ENCODE measurements at places on chromosomes 7 and 10.

GRCh38 chr10:87850742-87851205 lies 12.6 kb downstream of the KLLN start:
- no peak for DNase-seq

GRCh38 chr7:39527296-39527695 lies 38.9 kb upstream of the YAE1 start:
- no peak for DNase-seq

DNA sequence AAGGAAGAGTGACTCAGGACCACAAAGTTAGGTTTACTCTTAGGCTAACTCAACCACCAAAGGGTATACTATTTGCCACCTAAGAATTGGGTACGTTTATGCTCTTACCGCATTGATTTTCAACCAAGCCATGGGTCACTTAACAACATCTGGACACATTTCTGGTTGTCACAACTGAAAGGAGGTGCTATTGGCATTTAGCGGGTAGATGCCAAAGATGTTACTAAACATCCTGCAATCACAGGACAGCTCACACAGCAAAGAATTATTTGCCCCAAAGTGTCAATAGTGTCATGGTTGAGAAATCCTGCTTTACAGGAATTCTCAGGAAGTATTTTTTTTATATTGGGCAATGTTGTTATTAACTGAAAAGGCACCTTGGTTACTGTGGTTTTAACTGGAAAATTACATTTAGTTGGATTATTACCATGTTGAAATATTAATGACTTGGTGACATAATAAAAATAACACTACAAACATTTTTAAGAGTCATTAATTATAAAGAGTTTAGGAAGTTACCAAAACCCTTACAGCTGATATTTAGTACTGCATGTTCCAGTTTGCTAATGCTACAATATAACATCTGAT lies 185.0 kb upstream of the TMEM196 start:
- no peak for DNase-seq

- no peak for DNase-seq
Measured at GRCh38 chr10:72013202-72013945, 49.2 kb downstream of the CHST3 start.

- no peak for DNase-seq
Measured at GRCh38 chr7:85186083-85186520, 754 bp downstream of the SEMA3D start.

DNA sequence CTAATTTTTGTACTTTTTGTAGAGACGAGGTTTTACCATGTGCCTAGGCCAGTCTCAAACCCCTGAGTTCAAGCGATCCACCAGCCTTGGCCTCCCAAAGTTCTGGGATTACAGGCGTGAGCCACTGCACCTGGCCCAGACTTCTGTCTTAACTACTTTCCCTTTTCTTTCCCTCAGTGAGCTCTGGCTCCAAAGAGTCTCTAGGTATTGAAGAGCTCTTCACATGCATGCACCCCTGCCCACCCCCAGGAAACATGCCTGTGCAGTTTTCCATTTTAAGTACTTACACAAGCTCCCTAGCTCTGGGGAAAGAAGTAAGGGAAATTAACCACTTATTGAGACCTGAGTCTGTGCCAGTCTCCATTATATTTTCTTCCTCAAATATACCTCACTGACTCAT lies 2.0 kb downstream of the MYOZ1 start:
- DNase-seq = no peak

GRCh38 chr10:101770331-101771215 lies 5.3 kb downstream of the FGF8 start:
- no peak for DNase-seq

- no peak for DNase-seq
Measured at GRCh38 chr10:119947300-119947699, 54.8 kb downstream of the SEC23IP start.

DNA sequence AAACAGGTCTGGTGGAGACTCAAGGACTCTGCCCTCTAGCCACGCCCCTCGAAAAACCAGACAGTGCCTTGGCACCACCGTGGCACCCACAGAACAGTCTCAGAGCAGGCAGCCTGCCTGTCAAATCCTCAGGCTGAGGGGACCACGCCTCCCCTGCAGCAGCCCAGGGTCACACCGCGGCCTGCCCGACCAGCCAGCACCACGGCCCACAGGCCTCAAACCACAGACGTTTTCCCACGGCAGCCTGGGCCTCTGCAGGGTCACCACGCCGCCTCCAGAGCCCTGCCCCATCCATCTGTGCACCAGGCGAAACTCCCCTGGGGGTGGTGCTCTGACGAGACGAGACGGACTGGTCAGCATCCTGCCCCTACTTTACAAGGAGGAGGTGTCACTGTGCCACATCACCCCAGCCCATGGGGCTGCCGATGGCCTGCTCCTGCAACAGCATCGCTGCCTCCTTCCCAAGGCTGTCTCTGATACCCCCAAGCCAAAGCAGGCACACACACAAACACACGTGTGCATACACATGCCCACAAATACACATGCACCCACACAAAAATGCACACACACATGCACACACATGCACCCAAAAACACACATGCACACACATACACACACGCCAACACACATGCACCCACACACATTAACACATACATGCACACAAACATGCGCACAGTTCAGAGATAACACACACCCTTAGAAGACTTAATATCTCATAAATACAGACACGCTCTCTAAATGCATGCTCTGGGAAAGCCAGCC lies 24.6 kb downstream of the PAPOLB start:
- no peak for DNase-seq

GRCh38 chr7:39624442-39624807 lies 1.1 kb downstream of the RALA start:
- no peak for DNase-seq

DNA sequence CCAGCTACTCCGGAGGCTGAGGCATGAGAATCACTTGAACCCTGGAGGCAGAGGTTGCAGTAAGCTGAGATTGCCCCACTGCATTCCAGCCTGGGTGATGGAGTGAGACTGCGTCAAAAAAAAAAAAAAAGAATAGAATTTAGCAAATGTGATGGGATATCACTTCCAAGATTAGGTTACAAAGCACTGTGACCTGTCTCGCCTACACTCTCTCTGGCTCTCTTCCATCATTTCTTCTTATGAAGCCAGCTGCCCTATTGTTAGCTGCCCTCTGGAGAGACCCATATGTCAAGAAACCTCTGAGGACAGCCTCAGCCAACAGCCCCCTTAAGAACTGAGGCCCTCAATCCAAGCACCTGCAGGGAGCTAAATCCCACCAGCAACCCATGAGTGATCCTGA lies 28.2 kb downstream of the ARHGAP21 start:
- no peak for DNase-seq

DNA sequence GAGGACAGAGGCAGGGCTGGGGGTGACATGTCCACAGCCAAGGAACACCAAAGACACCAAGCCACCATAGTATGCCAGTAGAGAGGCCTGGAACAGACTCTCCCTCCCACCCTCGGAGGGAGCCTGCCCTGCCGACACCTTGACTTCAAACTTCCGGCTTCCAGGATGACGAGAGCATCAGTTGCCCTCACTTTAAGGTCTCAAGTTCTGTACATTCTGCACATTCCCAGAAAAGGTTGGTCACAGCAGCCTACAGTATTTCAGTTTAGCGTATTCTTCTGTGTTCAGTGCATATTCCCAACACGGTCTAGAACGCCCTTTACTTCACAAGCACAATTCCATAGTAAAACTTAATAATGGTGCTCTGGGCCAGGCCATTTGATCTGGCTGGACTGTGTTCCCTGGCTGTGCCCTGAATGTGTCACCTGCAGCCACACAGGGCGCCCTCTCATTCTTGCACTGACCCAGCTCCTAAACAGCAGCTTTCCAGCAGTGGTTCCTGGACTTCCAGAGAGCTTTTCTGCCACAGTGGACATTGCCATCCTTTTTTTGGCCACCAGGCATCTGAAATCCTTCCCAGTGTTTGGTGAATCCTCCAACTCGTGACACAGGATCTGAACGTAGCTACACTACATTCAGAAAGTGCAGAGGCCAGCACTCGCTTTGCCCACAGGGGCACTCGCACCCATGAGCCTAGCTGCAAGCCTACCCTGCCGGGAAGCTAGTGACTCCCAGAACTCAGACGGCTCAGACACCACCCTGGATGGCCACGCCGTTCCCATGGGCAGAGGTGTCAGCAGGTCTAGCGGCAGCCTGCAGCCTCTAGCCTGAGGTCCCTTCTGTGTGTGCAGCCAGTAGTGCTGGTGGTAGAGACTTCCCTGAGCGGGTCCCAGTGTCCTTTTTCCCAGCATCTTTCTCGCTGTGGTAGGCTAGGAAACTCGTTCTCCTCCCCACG lies 36.4 kb upstream of the INSIG1 start:
- DNase-seq = no peak

GRCh38 chr10:93062514-93063143 lies 2.0 kb downstream of the CYP26C1 start:
- no peak for DNase-seq

DNA sequence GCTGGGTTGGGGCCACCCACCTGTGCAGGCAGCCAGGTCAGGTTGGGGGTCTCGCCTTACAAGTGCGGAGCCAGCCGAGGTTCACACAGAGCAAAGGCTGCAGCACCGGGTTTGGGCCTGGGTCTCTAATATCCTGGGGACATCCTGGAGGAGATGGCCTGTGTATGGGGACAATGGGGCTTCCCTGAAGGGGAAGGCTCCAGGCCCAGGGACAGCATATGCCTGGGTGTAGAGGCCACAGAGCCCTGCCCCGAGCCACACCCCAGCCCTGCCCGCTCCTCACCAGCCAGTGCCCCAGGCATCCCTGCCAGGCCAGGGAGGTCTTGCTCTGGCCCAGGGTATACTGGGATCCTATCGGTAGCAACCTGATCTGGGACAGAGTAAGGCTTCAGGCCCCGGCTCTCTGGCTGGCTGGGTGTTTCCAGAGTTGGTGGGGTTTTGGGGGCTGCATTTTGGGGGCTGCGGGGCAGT lies 9.1 kb downstream of the TTYH3 start:
- no peak for DNase-seq

DNA sequence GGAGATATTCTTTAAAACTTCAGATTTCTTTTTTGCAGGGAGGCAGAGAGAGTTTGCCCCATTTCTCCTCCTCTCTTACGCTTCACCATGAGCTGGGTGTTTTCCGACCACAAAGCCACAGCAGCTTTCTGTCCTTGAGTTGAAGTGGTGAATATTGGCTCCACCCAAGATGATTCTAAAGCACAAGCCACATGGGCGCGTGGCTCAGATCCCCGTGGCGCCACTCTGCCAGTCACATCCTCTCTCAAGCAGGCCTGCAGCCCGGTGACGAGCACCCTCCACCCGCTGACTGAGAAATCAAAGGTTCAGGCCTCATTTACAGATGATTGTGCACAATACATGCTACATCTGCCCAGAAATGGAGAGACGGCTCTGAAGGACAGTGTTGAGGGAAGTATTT lies 27.6 kb upstream of the RNF32 start:
- no peak for DNase-seq

- no peak for DNase-seq
Measured at GRCh38 chr7:127089146-127089545, 163.6 kb downstream of the GRM8 start.

- no peak for DNase-seq
Measured at GRCh38 chr10:75186310-75186709, 24.3 kb upstream of the VDAC2 start.

GRCh38 chr10:93867525-93867924 lies 26.3 kb upstream of the SLC35G1 start:
- no peak for DNase-seq

DNA sequence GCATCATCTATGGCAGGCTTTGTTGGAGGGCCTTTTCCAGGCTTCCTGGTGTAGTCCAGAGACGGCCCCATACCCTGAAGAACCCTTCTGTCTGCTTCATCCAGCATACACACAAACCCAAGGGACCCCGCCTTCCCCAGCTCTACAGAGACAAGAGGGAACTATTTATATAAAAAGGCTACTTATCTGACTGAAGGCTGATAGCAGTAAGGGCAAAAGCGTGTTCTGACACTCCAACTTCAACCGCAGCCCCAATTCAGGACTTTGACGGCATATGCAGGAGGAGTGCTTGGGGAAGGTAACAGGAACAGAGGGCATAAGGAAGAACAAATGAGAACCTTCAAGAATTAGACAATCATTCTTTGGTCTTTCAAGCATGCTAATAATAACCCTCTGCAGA lies 21.0 kb downstream of the GNA12 start:
- DNase-seq = no peak

GRCh38 chr7:50662041-50662694 lies 97.0 kb upstream of the DDC start:
- DNase-seq = no peak

GRCh38 chr7:1062296-1063294 lies 18.2 kb downstream of the GPR146 start:
- no peak for DNase-seq

DNA sequence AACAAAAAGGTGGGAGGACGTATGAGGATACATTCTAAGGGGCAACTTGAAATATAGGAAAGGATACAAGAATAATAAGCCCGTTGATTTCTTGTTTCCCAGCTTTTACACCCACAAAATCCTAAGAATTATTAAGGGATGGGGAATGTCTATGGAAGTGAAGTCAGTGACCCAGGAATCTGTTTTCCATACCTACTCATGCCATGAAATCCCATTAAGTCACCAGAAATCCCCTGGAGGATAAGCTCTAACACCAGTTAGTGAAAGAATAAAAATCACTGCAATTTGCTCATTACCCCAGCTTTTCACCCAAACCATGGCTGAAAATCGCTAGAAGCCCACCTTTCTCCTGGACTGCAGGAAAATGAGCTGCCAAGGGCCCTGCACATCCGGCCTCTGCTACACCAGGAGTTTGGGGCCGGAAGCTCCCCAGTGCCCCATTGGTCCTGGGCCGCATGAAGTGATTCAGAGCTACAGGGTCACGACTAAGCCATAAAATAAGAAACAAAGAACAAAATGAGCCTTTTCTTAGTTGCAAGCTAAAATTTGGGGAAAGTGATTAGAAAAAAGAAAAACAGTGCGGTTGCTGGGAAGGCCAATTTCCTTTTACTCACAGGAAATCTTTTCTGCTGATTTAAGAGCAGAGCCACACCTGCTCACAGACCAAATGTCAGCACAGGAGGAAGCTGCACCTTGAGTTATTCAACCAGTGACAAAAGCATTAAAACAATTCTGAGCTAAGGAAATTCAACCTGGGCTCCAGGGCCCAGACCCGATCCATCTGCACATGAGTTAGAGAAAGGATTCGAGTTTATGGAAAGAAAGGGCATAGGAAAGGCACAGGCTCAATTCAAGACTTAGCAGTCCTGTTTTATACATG lies 40.3 kb downstream of the HIPK2 start:
- DNase-seq = no peak

DNA sequence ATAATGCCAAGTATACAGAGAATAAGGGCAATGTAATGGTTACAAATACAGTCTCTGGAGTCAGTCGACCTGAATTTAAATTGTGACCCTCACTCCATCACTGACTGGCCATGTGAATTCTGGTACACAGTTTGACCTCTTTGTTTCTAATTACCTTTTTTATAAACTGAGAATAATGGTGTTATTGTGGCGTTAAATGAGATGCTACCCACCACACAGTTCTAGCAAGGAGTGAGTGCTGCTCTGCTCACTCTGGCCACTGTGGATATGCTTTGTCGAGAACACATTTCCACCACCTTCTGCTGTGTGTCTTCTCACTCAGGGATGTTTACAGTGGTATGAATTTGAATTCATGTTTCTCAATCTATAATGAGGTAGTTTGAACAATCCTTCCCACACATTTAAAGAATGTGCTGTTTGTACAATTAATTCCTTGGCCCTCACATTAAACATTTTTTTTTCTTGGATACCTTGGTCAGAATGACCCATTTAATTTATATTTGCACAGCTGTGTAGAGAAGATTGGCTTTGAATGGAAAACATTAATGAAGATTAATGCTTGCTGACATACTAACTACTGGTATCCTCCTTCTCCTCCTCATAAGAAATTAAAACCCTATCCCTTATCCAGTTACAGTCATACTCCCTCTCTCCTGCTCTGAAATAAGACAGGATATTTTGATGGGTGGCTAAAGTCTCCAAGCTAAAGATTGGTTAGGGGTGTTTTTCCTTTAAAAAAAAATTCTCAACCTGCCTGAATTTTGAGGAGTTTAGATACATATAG lies 42.4 kb downstream of the PLCE1 start:
- DNase-seq = no peak

All from NCI-H2081 treated with DMSO at 0.1 percent for 48 hours (cell line).